ENCODE measurements at places on chromosomes 7 and 10. TPM values are rescaled to one million over a fixed set of nuclear protein-coding genes. Genes with fewer than 3 reads are reported as not detected.

The HNRNPF gene
- polyA plus RNA-seq, result 134 TPM

The HOXA7 gene
- polyA plus RNA-seq, result 1.0 TPM

GRCh38 chr7:5679813-5680473 lies 101.5 kb downstream of the RNF216 start:
- no peak for DNase-seq
- H3K4me1 ChIP-seq, result peaks cover 3% of the 10 kb centered on the region
- no peaks in the 10 kb centered on the region for H3K27me3 ChIP-seq

The DNAJC12 gene
- polyA plus RNA-seq, result 6.2 TPM

The HSPA14 gene
- polyA plus RNA-seq, result 13.8 TPM

- no peak overlapping the region for H3K27ac ChIP-seq
- H3K4me1 ChIP-seq, result peaks cover 17% of the 10 kb centered on the region
- H3K27me3 ChIP-seq, result peaks cover 54% of the 10 kb centered on the region
- DNase-seq, result no peak
- no peak overlapping the region for H3K4me3 ChIP-seq
- no peaks in the 10 kb centered on the region for H3K36me3 ChIP-seq
Observed at GRCh38 chr10:62820586-62820985, 4.4 kb upstream of the EGR2 start.

Measured in hepatocyte (in vitro differentiated cells).